ENCODE measurements at places on chromosomes 3 and 15.
A peak's percentile ranks its signal among the peaks of the same experiment; 100 is the strongest.

DNA sequence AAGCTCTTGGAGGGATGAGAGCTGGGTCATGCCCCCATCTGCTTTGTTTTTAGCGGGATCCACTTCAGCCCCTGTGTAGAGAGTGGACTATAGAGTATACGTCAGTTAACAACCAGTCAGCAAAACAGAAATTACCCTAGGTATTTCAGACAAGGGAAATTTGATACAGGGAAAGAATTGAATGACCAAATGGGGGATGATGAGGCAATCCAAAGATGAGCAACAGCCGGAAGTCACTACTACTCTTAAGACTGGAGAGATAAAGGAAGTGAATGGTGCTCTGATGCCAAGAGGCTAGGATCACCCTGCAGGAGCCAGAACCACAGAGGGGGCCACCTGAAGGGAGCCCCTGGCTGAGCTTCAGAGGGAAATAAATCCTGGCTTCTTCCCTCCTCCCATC, 1.7 kb upstream of the GPR62 start:
- DNase-seq = peak; percentile 49

GRCh38 chr15:70415398-70415797, 317.7 kb upstream of the TLE3 start:
- DNase-seq = no peak

DNA sequence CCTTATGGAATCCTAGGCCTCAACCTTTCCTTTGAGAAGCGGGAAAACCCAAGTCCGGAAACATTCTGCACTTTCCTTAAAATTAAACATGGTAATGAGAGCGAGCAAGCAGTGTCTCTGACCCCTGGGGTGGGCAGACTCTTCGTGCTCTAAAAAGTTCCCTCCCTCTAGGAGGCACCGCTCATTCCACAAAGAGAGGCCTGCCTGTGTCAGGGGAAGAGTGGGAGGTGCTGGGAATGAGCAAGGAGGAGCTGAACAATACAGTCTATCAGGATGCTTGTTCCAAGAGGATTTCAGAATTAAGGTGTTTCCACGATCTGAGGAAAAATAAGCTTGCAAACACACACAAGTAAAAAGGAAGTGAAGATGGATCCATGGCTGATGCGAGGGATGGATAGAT, 6.0 kb upstream of the RLBP1 start:
- DNase-seq = no peak

DNA sequence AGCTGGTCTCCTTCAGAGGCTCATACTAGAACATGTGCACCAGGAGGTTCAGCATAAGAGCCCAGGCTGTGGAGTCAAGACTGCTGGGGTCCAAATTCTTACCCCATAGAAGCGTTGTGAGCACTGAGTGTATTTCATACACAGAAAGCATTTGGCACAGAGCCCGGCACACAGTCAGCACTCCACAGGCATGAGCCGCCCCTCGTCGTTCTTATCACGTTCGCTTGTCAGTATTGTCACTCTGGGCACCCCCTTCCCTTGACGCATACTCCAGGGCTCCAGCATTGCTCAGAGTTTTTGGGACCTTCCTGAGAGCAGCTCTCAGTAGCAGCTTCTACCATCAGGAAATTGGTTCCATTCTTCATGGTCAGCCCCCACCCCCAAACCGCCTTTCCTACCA, 25.2 kb downstream of the CORO2B start:
- no peak for DNase-seq

DNA sequence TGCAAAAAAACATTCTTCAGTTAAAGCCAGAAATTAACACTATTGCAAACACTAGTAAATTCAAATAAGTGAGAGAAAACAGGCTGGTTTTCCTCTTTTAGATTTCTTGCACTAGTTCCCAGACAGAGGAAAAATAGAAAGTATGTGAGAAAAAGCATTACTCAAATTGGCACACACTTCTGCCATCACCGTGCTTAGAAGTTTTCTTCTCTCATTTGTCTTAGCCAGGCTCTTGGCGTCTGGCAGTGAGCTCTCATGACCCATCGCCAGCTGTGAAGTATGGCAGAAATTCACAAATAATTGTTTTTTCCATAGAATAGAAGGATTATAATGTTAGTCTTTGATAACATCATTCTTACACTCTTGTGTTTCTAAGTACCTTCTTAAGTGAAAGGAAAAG, 515.9 kb downstream of the GBE1 start:
- no peak for DNase-seq
